ENCODE measurements at places on chromosomes 7 and 10.

- no peak for DNase-seq
Observed at GRCh38 chr10:3287572-3288445, 115.2 kb upstream of the PITRM1 start.

DNA sequence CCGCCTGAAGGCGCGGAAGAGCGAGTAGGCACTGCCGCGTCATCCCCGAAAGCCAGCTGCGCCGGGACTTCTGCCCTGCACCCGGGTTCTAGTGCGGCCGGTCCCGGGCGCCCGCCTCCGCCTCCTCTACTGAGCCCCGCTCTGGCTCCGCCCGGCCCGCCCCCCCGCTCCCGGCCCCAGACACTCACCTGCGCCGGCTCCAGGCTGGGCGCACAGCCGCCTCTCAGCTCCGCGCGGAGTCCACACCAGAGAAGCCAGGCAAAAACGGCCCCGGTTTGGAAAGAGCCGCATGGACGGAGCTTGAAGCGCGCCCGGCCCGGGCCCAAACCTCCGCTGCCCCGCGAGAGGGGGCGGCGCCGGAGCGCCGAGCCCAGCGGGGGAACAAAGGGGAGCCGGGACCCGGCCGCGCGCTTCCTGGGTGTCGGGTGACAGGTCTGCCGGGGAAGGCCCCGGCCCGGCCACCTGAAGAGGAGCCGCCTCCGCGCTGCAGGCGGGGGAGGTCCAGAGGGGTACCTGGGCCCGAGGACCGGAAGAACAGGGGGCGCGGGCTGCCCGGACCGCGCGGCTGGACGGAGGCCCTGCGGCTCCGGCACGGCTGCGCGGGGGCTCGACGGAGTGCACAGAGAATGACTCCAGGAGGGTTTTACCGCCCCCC is 168.2 kb downstream of the NRF1 start:
- peak; percentile 26 for DNase-seq

DNA sequence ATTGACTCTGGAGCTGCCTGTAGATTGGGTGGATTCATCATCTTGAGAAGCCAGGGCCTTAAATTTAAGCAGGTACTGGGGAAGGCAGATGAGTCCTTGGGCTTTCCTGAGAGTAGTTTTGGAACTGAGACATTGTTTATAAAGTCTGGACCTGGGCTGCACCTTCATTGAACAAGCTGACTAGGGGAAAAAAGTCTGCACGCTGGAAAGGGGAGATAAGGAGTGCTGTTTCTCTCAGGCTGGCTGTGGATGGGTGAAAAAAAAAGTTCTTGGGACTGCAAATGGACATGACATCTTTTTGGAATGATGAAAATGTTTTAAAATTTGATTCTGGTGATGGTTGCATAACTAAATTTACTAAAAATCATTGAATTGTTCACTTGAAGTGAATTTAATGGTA is 12.0 kb downstream of the SEC24C start:
- no peak for DNase-seq

- peak; percentile 40 for DNase-seq
Observed at GRCh38 chr7:108114117-108114841, 15.9 kb downstream of the LAMB4 start.

DNA sequence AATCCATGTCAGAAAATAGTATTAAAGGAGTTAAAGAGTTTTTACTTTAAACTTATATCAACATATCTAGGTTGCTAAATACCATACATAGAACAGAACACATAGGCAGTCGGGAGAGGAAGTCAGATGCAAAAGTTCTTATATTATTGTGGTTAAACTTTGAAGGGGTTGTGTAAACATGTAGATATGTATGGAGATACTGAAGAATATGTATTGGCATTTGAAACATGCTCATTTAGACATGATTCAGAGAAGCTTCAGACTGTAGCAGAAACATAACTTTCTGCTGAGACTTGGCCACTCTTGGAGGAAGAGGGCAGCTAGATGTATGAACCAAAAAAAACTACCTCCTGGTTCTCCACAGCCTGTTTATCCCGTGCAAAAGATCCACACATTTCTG is 103.5 kb upstream of the FERD3L start:
- no peak for DNase-seq

- DNase-seq: no peak
Observed at GRCh38 chr7:19060761-19061259, 56.6 kb downstream of the TWIST1 start.

DNA sequence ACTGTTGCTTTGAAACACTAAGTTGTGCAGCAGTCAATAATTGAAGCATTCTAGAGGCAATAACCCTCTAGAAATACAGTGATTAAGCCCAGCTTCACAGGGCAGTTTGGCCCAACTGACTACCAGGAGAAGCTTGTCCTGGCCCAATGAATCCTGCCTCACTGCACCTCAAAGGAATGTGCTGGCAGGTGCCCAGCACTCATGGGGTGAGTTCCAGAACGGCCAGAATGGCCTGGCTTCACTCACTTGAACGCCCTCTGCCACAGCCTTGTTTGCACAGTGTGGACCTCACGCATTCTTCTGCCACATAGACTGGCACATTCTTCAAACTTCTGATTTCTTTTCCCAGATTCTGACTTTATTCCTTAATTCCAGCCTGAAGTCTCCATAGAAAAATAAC is 6.6 kb upstream of the ITIH2 start:
- DNase-seq: no peak

- no peak for DNase-seq
Observed at GRCh38 chr7:137838706-137839315, 8.0 kb downstream of the DGKI start.

GRCh38 chr10:88065383-88066049 is 202.1 kb downstream of the PTEN start:
- no peak for DNase-seq

GRCh38 chr7:154844955-154845354 is 158.0 kb downstream of the PAXIP1 start:
- no peak for DNase-seq

GRCh38 chr10:1597370-1598146 is 139.8 kb downstream of the ADARB2 start:
- no peak for DNase-seq

DNA sequence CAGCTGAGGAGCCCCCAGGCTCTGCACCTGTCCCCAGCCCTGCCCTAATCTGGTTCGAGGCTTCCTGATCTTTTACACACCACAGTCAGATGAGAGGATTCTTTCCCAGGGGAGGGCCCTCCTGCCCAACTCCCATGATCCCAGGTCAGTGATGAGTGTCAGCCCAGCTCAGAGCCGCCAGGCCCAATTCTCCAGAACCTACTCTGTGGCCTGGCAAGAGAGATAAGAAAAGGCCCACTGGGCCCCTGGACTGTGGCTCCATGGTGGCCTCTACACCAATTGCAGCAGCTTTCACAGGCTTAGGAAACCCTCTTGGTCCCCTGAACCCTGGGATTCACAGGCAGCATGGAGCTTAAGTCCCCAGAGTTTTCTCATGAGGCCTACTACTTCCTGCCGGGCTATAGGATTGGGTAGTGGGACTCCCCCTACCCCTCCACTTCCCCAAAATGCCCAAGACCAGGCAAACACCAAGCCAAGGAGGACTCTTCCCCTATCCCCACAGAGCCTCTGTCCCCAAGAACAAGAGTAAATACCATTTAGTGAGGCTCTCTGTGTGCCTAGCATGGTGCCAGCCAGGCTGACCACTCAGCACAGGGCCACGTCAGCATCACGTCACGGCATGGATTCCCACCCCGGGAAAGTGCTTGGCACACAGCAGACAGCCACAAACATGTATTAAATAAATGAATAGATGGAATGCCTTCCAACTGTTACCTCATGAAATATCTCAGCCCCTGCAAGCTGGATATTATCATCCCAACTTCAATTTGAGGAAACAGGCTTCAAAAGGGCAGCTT is 100.0 kb downstream of the GRID1 start:
- DNase-seq: no peak

GRCh38 chr10:102001435-102002068 is 54.4 kb downstream of the ARMH3 start:
- no peak for DNase-seq

GRCh38 chr7:96061009-96061408 is 260.9 kb downstream of the SLC25A13 start:
- no peak for DNase-seq

DNA sequence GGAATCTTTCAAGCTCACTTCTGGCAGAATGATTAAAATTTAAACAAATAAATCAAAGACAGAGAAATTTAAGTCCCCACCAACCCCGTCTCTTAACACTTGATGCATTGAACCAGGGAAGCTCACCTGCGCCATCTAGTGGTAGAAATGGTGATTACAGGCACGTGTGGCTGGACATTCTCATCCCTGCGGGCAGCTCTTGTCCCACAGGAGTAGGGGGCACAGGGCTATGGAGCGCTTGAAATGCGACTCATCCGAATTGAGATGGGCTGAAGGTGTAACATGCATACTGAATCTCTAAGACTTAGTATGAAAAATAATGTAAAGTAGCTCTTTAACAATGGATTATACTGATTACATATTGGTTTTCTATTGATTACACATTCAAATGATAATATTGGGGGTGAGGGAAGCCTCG is 24.8 kb upstream of the SLIT1 start:
- peak; percentile 57 for DNase-seq

GRCh38 chr10:48514255-48514654 is 90.6 kb downstream of the ARHGAP22 start:
- DNase-seq: no peak

- DNase-seq: no peak
Observed at GRCh38 chr10:70622981-70623844, 20.7 kb upstream of the PRF1 start.

- DNase-seq: no peak
Observed at GRCh38 chr7:18671176-18671575, 175.6 kb downstream of the HDAC9 start.

- DNase-seq: no peak
Observed at GRCh38 chr10:76399226-76399625, 967.8 kb downstream of the LRMDA start.

DNA sequence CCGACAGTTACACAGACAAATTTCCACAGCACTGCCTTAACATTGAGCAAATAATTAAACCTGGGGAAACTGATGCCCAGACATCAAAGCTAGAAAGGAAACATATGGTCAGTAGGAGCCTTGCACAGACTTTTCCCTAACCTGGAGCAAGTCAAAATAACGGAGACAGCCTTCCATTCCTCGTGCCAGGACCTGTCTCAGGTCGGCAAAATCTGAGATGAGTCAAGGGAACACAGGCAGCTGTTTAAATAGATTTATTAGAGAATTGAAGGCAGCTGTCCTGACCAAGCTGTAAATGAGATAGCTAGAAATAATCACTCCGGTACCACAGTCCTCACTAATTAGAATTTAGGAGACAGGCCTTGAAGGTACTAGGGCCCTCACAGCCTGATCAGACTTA is 81.2 kb downstream of the RAMP3 start:
- DNase-seq: peak; percentile 49

DNA sequence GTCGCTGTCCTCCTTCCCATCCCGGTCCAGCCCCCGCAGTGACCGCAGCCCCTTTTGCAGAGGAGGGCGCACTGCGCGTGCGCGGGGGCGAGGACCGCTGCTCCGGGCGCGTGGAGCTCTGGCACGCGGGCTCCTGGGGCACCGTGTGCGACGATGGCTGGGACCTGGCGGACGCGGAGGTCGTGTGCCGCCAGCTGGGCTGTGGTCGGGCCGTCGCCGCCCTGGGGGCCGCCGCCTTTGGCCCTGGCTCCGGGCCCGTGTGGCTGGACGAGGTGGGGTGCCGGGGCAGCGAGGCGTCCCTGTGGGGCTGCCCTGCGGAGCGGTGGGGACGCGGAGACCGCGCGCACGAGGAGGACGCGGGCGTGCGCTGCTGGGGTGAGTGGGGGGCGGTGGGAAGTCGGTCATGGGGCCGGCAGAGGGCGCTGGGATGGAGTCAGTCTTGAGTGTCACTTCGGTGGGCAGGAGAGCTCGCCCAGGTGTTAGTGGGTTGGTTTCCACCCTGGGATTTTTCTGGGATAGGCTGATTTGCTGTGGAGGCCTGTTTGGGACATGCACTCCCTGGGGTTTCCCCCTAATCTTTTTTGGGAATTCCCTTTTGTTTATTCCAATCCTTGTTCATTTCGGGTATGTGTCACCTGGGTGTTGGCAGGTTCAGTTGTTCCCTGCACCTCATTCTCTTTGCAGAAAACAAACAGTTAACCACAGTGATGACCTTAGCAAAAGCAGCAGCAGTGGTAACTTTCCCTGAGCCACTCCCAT is 11.6 kb downstream of the SCART1 start:
- no peak for DNase-seq

- no peak for DNase-seq
Observed at GRCh38 chr7:91961816-91962215, 21.2 kb downstream of the AKAP9 start.

DNA sequence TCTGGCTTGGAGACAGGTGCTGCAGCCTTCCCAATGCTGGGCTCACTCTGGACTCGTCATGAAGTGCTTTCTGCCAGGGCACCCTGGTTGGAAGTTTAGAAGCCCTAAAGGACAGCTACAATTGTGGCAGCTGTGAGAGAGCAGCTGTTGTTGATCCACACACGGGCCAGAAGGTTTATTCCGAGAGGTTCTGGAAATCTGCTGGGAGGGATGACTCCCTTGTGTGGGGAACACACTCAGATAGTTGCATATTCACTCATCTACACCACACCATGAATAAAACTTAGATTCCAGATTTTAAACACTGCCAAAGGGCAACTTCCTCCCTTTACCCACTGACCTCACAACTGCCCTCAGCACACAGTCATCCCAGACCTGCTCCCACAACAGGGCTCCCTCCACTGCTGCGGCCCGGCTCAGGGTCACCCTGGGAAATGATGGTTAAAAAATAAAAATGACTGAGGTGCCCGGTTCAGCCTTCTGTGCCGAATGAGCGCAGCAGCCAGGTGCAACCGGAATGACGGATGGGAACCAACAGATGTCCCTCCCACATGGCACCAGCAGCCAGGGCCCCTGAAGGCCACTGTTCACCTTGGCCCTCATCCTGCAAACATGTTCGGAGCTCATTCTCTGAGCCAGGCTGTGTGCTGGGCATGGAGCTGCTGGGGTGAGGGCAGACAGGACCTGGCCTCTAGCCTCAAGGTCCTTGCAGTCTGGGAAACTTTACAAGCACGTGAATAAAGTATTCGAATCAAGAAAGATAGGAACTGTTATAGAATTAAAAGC is 40.2 kb downstream of the ASB13 start:
- peak; percentile 53 for DNase-seq

- no peak for DNase-seq
Observed at GRCh38 chr7:105230486-105230885, 158.2 kb downstream of the SRPK2 start.

GRCh38 chr7:11436316-11436715 is 395.7 kb downstream of the THSD7A start:
- no peak for DNase-seq

GRCh38 chr10:46264336-46264735 is 22.5 kb upstream of the ANTXRL start:
- no peak for DNase-seq

GRCh38 chr7:26237035-26237807 is 35.7 kb downstream of the CBX3 start:
- DNase-seq: no peak

DNA sequence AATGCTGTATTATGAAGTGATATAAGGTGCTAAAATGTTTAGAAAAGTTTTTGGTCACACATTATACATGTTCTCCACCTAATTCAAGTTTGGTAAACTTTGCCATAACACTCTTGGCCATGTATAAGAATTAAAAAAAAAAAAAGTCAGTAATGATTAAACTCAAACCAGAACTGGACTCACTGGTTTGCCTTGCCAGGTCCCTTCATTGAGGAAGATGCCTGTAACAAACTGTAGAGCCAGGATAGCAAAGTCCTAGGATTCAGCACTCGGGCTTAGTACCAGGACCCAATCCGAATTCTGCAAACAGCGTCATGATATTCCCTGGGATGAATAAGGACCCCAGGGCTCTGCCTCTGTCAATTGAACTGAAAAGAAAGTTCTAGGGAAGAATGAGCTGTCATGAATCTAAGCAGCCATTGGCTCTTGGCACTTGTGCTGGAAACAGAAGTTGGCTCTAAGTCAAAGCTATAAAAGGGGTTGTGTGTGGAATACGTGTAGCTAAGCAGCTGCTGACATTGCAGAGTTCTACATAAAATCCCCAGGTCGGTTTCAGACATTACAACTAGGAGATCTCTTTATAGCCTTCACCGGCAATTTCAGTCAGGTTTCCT is 216.9 kb downstream of the C7orf25 start:
- DNase-seq: no peak

Data from NCI-H2171 treated with DMSO at 0.1 percent for 48 hours (cell line).